Heart right ventricle (tissue), 16 donors: ENCODE measurements at places on chromosomes 4 and X. TPM values are rescaled to one million over a fixed set of nuclear protein-coding genes. Genes with fewer than 3 reads are reported as not detected.

HMX1 gene
- not detected for total RNA-seq

NKX3-2 gene
- total RNA-seq = not detected

DDIT4L gene
- 2.1 TPM for total RNA-seq

- no peak for DNase-seq
Measured at GRCh38 chr4:141657550-141658250, 21.3 kb downstream of the IL15 start.

ELOVL6 gene
- 3.3 TPM for total RNA-seq

DNA sequence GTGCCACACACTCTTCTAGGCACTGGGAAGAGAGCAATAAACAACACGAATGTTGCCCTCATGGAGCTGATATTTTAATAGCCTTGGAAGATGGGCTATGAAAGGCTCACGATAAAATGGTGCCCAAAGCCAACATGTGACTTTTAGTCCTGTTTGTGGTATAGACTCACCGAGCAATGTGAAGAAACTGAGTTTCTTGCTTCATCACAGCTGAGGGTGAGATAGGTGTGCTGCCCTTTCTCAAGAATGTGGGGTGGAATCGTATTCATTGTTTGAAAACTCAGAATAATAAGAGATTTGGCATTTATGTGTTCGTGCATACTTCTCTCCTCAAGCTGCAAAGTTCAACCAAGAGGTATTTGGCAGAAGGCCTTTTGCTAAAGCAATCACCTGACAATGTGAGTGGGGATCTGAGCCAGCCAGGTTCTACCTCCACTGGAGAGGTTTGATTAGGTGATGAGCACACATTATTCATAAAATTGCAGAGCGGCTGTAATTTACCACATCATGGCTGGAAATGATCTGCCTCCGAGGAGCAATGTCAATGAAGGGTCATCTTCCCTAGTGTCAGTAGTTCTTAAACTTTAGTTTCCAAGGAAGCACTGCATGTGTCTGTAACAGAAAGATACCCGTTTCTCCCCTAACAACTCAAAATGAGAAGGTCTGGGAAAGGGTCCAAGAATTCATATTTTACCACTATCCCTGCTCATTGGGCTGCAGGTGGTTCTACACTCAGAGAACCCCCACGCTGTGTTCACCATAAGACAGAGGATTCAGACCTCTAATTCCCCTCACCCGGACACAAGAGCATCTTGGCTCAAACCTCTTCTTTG, 41.9 kb upstream of the CBR4 start:
- DNase-seq = no peak

GRCh38 chr4:88286897-88287296, 2.5 kb upstream of the PPM1K start:
- no peak for DNase-seq

DNA sequence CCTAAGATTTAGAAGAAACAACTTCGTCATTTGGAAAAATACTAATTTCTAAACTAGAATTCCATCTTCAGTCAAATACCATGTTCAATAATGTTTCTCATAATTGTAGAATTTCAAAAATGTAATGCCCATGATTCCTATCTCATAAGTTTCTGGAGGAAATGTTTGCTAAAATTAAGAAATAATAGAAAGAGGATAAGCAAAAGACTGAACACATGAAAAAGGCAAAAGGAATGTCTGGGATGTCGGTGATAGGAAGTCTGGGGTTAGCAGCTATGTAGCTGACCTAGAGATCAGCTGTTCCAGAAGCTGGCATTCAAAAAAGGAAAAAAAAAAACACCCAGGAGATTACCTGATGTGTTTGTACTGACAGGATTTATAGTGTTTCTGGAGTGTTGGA, 18.9 kb upstream of the PCDH10 start:
- DNase-seq = no peak

- peak; percentile 26 for DNase-seq
Measured at GRCh38 chr4:71259911-71260331, 78.9 kb upstream of the SLC4A4 start.

- no peak for DNase-seq
Measured at GRCh38 chrX:148940411-148940996, 440.1 kb downstream of the AFF2 start.

DNA sequence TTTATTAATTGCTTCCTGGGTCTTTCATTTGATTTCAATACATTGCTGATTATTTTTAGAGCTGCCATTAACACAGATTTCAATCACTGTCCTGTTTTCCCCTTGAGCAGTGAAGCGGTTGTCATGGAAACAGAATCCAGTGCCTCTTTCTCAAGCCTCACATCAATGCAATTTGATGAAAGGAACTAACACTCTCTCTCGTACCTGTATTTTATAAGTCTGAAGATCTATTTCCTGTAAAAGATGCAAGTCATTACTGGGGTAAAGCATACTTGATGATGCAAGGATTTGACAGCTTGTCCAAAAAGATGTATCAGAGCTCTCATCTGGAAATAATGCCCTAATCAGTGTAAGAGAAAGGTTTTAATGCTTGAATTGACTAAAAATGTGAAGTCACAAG, 17.9 kb upstream of the GASK1B start:
- no peak for DNase-seq

DNA sequence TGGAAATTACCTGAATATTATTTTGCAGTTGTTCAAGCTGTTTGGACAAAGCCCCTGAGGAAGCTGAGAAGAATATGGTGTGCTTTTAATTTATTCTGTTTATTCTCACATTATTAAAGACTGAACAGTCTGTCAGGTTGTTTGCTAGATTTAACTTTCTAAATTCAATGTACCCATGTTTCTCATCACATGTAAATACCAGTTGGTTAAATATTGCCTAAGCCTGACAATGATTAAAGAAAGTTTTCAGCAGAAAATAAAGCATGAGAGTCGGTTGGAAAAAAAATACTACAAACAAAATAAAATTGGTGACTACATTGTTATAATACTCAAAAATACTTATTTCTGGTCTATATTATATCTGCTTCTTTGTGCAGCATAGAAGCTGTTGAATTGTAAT, 1974.7 kb downstream of the ARAP2 start:
- DNase-seq = no peak

TEX13D gene
- total RNA-seq = not detected

DNA sequence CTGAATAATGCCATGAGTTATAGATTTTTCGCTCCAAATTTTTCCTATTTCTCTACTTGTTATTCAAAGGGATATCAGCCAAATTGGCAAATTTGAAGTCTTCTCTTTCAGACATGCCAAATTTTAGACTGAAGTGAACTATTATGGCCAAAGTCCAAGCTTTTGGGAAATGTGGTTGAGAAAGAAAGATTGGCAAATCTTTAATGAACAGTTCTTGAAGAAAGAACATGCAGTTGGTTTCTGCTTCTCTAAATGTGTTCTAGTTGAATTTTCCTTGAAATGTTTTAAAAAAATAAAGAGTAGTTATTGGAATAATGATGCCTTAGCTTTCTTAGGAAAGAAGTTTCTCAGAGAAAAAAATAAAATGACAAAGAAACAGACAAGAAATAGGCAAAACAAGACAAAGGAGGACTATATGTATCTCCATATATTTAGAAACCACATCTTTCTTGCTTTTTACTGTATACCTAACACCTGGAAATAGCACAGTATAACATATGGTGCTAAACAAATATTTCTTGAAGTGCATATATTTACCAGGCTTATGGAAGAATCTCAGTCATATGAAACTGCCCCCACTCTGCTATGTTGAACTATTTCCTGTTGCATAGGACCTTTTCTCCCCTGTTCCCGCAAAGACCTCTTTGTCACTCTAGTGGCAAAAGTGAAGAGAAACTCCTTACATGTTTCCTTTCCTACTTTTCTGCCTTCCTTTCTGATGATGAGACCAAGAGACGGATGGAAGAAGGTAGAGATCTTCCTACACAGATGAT, 250.0 kb downstream of the ARHGAP24 start:
- no peak for DNase-seq

DNA sequence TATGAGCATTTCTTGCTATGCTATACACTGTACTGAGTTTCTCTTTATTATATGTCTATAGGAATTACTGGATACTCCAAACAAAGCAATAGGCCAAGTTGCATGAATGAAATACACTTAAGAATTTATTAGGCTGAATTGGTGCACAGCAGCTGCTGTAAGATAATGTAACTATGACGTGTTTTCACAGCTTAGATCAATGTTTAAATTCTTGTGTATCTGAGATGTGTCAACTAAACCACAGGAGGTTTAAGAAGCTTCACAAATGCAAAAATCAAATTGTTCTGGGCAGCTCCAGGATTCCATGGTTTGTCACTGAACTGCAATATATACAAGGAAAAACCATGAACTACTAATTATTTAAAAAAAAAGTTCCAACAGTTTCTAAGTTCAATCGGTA, 156.7 kb downstream of the MAPK10 start:
- DNase-seq = no peak

KCTD8 gene
- not detected for total RNA-seq

DNA sequence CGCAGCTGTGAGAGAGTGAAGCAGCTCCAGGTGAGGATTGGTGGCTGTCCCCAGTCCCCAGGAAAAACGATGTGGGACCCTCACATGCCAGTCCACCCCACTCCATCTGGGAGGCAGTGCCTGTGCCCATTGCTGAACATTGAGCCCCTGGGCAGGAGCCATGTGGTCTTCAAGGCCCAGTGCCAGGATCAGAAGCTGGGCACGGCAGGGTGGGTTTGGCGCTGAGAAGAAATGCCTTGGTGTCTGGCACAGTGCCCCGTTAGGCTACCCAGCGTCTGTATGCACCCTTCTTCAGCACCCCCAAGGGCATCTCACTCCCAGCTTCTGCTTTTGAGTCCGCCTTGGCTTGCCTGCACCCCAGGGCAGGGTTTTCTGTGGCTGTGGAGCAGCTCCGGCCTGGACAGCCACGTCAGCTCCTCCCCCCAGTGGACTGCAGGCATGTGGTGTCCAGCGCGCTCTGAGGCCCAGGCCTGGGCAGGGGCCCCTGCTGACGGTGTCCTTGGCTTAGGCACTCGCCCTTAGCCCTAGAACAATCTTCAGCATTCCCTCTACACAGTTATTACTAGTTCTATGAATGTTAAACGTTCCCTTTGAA, 28.6 kb downstream of the RGS12 start:
- peak; percentile 43 for DNase-seq

- no peak for DNase-seq
Measured at GRCh38 chr4:20028645-20029044, 223.1 kb upstream of the SLIT2 start.

DNA sequence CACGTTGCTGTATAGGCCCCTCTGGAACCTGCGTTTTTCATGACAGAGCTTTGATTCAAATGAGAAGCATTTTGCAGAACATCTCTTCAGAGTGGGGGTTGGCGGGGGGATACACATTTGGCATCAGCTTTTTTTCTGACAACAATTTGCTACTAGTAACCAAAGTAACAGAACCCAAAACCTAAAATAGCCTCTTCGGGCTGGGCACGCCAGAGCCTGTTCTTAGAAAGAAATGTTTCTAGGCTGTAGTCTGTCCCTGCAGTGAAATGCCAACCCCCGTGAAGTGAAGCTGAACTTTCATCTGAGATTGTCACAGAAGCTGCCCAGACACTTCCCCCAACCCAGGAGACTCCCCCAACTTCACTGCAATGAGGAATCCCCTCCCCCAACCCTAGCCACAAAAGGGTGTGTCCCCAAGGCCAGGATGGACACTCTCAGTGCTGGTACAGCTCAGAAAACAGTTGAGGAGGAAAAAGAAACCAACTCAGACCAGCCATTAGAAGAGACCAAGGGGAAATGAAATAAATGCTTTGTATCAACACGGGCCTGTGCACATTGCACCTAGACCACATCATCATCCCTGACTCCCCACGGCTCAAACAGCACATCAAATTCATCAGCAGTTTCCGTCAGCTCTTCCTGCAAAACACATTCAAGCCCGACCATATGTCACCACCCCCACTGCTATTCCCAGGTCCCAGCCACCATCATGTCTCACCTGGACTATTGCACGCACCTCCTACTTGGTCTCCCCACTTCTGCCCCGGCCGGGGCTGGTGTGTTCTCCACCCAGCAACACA, 8.4 kb upstream of the MAN2B2 start:
- no peak for DNase-seq

- DNase-seq = no peak
Measured at GRCh38 chr4:19278665-19279064, 973.0 kb upstream of the SLIT2 start.

DNA sequence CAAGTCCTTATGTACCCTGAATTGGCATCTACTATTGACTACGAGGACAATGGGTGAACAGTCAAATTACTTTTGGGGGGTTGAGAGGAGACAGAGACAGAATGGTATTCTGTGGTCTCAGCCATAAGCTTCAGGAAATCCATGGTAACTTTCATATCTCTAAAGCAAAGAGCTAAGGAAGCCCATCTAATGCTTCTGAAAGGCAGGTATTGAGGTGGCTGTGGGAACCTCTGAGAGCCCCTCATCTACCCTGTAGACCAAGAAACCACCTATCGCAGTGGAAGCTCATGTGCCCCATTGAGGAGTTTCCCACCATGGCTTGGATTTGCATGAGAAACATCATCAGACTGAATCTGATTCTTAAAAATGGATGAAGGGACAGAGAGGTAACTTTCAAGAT, 23.1 kb upstream of the BMP2K start:
- no peak for DNase-seq

FATE1 gene
- total RNA-seq = not detected

DNA sequence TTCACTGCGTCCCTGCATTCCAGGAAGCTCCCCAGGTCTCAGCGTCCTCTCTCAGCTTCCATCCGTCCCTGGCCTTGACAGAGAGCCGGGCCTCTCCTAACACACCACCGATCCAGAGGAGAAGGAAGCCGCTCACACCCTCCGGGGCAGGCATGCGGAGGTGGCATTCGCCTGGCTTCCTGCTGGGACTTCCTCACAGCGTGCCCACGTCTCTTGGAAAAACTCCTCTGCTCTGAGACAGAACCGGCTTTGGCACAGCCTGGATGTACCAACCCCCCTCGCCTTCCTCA, 3.2 kb downstream of the CTAG2 start:
- no peak for DNase-seq
